ENCODE measurements at places on chromosomes 12 and 14.

DNA sequence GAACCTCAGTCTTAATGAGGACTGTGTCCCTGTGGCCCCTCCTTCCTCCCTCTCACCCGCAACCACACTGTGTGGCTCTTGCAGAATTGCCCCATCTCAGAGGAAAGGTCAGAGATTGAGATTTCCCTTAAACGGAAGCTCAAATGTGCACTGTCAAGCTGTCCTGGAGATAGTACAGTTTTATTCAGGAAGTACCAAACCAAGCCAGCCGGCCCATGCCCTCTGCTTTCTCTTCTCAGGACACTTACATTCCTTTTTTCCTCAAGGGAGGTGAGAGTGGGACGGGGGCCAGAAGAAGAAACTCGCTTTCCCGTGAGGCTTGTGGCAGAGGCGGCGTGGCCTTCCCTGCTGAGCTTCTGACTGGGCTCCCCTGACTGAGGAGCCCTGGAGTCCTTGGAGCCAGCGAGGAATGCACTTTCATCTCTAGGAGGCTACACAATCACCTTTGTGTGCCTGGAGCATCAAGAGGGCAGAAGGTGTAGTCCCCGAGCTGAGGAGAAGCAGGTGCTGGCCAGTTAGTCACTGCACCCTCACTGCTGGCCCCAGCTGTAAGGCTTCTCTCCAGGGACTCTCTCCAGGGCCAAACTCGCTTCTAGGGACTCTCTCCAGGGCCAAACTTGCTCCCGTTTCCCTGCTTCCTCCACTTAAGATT is 24.1 kb upstream of the ATP2A2 start:
- no peak for DNase-seq

DNA sequence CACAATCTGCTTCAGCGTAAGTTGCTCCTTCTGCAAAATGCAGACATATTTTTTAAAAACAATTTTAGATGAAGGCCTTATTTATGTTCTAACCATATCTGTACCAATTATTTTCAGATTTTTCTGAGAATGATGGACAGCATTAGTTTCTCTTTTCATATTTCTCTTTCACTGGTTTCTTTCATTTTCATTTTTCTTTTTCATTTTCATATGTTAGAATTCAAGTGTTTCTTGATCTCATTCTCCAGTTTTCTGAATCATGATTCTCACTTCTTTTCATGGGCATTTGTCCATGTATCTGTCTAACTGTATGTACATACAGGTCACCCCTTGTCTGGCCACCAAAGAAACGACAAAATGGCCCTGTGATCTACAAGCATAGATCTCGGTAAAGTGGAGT is 346.6 kb downstream of the NAV3 start:
- DNase-seq: no peak

DNA sequence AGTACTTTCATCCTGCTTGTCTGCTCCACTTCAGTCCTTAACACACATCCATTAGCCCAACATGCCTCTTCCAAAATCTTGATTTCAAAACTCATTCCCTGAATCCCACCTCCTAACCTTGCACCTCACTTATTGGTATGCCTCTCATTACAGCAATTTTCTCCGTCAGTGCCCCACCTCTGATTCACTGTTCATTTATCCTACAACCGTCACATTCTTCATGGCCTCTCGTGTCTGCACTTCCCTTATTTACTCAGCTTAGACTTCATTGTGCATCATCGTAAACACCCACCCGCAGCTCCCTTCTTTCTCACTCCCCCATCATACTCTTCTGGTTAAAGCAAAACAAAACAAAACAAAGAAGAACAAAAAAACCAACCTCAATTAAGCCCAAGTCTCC is 160.6 kb upstream of the HMGA2 start:
- DNase-seq: no peak

- DNase-seq: peak; percentile 18
Observed at GRCh38 chr12:100661300-100661951, 87.9 kb downstream of the GAS2L3 start.

GRCh38 chr12:77847060-77847541 is 16.4 kb downstream of the NAV3 start:
- no peak for DNase-seq

GRCh38 chr12:109250523-109250922 is 58.6 kb downstream of the FOXN4 start:
- no peak for DNase-seq

DNA sequence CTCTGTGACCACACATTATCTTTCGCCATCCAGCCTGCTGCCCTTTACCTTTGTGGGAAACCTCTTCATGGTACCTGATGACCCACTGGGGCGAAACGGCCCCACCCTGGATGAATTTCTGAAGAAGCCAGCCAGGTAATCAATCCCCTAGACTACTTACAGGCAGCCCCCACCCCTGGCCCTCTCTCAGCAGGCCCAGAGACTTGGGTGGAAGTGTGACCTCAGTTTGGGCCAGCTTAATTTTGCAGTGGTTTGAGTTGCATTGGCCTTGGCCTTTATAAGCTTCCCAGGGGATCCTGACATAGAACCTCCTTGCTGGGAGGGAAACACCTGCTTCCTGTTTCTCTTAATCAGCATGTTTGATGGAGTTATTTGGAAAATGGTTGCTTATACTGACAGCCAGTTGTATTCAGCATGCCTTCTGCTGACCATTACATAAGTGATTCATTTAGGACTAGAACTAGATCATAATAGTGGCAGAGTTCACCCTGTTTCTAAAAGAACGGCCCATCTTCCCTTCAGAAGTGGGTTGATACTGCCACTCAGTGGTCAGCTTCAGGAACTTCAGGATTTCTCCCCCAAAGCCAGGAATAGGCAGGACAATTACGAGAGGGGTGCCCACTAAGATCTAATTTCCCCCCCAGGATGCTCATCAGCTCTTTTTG is 6.1 kb downstream of the SDR39U1 start:
- peak; percentile 87 for DNase-seq

- DNase-seq: no peak
Observed at GRCh38 chr12:5593086-5593485, 161.2 kb downstream of the NTF3 start.

DNA sequence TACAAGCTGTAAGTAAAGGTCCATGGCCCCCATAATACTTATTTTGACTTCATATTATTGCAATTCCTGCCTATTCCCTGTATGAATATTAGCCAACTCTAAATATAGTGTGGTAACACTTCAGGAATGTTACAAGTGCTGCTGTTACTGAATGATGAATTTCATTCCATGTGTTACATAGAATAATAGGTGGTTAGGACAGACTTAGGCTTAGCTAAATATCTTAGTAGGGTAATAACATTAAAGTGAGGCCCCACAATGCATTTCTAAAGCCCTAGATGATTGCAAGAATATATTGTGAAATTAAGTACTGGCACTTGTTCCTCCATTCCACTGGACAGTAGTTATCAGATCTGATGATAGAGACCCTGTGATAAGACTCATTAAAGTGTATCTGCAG is 182.7 kb downstream of the PCNX1 start:
- peak; percentile 15 for DNase-seq

- no peak for DNase-seq
Observed at GRCh38 chr12:111251787-111252186, 117.1 kb downstream of the PHETA1 start.

GRCh38 chr12:4720637-4720995 is 416 bp downstream of the GALNT8 start:
- no peak for DNase-seq

- DNase-seq: peak; percentile 55
Observed at GRCh38 chr14:100221533-100222223, 17.3 kb upstream of the YY1 start.

- no peak for DNase-seq
Observed at GRCh38 chr14:104168603-104169002, 30.2 kb downstream of the KIF26A start.

- DNase-seq: no peak
Observed at GRCh38 chr14:54369343-54369742, 27.5 kb upstream of the CDKN3 start.

DNA sequence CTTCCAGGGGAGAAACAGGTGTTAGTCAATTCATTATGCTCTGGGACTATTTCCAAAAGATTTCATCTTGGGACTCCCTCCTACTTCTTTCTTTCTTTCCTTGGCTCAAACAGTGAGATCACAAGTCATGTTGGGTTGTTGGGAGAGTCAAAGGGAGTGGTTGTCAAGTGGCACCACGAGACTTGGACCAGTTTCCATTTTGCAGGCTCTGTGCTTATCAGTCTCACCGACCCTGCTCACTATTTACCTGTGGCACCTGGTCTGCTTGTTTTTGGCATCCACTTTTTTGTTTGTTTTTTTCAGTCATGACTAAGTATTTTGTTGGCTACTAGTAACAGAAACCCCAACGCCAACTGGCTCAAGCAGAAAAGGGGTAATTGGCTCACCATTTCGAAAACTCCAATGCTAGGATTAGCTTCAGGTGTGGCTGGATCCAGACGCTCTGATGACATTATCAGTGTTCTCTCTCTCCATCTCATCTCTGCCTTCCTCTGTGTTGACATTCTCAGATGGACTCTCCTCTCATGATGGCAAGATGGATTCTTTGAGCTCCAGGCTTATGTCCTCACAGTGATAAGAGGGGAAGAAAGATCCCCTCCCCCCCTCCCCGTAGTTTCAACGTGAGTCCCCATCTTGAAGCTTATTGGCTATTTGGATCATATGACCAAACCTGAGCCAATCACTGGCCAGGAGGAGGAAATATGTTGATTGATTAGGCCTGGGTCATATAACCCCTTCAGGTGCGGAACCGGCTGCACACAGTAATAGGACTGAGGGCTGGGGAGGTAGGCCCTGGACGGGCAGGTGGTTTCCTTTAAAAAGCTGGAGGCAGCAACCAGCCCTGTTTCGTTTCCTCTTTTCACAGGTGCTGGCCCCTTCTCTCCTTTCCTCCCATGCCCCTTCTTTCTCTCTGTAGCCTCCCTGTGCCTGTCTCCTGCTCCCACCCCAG is 84.2 kb downstream of the AACS start:
- DNase-seq: no peak

- peak; percentile 74 for DNase-seq
Observed at GRCh38 chr12:121893961-121894460, 5.4 kb downstream of the PSMD9 start.

DNA sequence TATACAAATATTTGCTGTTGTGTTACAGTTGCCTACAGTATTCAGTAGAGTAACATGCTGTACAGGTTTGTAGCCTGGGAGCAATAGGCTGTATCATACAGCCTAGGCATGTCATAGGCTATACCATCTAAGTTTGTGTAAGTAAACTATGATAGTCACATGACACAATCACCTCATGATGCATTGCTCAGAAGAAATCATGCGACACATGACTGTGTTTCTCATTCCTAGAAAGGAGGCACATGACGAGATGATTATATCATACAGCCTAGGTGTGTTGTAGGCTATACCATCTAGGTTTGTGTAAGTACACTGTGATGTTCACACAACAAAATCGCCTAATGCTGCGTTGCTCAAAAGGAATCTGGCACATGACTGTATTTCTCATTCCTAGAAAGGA is 31.9 kb downstream of the NOPCHAP1 start:
- DNase-seq: no peak

DNA sequence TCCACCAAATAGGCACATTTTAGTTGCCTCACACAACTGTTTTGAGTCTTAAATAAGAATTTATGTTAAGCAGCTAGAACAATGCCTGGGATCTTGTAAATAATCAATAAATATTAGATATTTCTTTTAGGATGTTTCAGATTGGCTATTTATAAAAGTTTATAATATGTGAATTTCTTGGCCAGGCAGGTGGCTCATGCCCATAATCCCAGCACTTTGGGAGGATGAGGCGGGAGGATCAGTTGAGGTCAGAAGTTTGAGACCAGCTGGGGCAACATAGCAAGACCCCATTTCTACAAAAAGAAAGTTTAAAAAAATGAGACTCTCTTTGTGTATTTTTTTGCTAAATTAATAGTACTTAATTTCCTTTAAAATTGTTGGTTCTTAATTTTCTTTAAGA is 21.8 kb downstream of the ARG2 start:
- no peak for DNase-seq

DNA sequence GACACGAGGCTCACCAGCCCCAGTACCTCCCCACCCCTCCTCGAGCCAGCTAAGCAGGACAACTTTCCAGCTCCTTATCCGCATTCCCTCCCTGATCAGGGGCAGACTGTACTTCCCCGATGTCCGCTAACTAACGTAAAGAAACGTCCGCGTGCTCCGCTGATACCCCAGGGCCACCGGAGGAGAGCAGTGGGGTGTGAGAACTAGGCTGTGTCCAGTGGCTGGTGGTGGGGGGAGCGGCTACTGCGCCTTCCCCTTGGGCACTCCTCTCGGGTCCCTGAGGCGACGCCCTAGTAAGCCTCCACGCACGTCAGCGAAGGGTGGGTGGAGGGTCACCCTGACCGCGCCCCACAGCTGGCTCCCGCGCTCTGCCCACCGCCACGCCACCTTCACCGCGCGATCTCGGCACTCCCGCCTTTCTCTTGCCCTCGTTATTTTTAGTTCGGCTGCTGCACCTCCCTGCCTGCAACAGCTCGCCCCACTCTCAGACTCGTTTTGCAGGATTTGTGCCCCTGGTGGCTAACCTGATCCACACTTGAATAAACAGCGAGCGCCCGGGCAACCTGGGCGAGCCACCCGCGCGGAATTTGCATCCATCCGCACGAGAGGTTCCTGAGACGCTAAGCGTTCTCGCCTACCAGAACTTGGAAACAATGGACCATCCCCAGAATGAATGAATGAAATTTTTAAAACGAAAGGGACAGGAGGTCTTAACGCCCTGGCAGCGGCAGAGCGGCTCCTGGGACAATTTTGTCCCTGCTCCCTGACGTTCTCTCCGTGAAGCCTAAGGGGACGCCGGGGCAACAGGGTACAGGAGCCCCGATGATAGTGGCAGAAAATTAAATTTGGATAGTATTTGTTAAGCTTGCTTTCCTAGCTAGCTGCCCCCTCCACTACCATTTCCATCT is 6.9 kb upstream of the BMP4 start:
- DNase-seq: peak; percentile 27

GRCh38 chr14:86404425-86404824 is 874.5 kb downstream of the FLRT2 start:
- no peak for DNase-seq

DNA sequence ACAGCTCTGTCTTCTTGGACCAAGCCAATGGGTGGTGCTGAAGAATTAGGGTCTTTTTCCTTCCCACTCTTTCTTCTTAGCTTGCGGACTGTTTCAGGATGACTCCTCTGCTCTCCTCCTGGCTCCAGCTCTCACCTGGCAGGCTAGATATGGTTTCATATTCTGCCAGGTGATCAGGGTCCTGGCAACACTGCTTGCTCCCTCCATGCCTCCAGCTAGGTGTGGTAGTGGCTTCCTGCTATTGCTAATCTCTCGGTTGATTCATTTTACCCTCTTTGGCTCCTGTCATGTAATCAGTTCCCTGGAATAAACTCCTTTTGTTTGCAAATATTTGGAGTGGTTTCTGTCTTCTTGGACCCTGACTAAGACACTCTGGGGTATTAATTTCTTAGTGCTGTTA is 4.3 kb upstream of the GZMH start:
- DNase-seq: no peak

GRCh38 chr12:111309584-111309983 is 59.3 kb downstream of the PHETA1 start:
- DNase-seq: no peak

All from AG08395 (cell line).